Glutamatergic neuron (in vitro differentiated cells): ENCODE measurements at places on chromosomes 6 and 20.

GRCh38 chr6:162713974-162714780 is 13.4 kb downstream of the PRKN start:
- DNase-seq, result no peak

DNA sequence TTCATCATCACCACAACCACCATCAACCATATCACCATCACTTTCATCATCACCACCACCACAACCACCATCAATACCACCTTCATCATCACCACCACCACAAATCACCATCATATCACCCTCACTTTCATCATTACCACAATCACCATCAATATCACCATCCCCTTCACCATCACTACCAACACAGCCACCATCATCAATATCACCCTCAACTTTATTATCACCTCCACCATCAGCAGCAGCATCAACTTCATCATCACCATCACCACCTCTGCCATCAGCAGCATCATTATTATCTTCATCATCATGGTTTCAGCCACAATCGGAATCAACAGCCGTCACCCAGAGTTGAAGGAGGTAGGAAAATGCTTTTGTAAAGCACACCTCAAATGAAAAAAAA is 225.7 kb upstream of the SULF2 start:
- DNase-seq, result no peak

GRCh38 chr6:142746524-142746923 is 198.5 kb downstream of the HIVEP2 start:
- DNase-seq, result peak; percentile 38

- DNase-seq, result no peak
Observed at GRCh38 chr6:90508753-90509152, 78.1 kb downstream of the MAP3K7 start.

- DNase-seq, result no peak
Observed at GRCh38 chr6:135801755-135802465, 49.6 kb upstream of the PDE7B start.

DNA sequence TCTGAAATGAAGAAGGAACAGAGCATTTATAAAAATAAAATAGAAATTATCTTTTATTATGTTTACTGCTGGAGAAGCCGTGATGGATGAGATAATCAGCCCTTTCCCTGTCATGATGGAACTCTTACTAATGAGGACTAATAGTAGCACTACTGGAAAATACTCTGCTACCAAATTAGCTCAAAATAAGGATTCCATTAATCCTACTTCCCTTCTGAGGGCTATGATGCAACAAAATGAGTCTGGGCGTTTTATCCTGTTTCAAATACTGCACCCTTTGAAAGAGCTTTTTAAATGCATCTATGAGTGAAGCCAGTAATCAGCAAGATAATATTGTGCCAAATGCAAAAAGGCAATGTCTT is 59.3 kb upstream of the CARMIL1 start:
- no peak for DNase-seq

- no peak for DNase-seq
Observed at GRCh38 chr6:14661691-14662090, 544.1 kb downstream of the CD83 start.

GRCh38 chr20:483815-484644 is 21.7 kb upstream of the TBC1D20 start:
- no peak for DNase-seq

- DNase-seq, result no peak
Observed at GRCh38 chr20:48648482-48649051, 179.2 kb downstream of the PREX1 start.

DNA sequence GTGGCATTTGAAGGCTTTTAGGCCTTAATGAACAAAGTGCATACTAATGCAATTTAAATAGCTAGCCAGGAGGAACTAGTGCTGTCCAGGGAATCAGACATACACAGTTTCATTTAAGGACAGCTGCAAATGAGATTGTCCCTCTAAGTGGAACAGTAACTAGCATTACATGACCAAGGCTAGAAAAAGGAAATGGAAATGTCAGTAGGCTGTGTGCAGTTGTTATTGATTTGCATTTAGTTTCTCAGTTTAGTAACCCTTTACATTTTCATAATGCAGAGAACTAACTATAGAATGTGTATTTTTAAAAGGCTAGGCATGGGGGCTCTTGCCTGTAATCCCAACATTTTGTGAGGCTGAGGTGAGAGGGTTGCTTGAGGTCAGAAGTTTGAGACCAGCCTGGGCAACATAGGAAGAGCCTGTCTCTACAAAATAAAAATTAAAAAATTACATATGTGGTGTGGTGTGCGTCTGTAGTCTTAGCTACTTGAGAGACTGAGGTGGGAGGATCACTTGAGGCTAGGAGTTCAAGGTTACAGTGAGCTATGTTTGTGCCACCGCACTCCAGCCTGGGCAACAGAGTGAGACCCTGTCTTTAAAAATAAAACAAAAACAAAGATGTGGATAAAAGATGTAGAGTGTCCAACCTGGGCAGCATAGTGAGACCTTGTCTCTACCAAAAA is 468.0 kb downstream of the UTRN start:
- DNase-seq, result no peak

- DNase-seq, result no peak
Observed at GRCh38 chr20:4329232-4329631, 313.9 kb upstream of the RNF24 start.

- no peak for DNase-seq
Observed at GRCh38 chr6:37372116-37372515, 18.3 kb downstream of the RNF8 start.

DNA sequence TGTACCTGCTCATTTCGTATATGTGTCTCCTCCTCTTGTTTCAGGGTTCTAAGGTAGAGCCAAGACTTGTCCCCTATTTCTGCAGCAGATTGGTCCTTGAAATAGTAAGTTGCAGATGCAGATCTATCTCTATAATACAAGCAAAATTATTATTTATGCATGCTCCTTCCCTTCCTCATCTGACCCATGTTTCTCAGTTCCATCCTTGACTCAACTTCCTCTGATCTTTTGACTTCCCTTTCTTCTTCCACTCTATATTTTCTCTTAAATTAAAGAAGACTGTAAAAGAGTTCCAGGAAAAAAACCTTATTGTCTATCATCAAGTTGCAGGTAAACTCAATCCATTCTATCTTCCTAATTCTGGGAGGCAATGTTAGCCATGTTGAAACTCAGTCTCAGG is 23.7 kb downstream of the PLA2G7 start:
- DNase-seq, result no peak

GRCh38 chr20:46546936-46547335 is 3.5 kb downstream of the OCSTAMP start:
- no peak for DNase-seq

- DNase-seq, result no peak
Observed at GRCh38 chr6:116382587-116382986, 11.8 kb downstream of the DSE start.

- DNase-seq, result no peak
Observed at GRCh38 chr6:28105245-28105639, 19.2 kb upstream of the ZSCAN16 start.

GRCh38 chr20:64242003-64242796 is 13.3 kb upstream of the PCMTD2 start:
- DNase-seq, result no peak

- no peak for DNase-seq
Observed at GRCh38 chr20:54088430-54088829, 18.0 kb upstream of the BCAS1 start.

DNA sequence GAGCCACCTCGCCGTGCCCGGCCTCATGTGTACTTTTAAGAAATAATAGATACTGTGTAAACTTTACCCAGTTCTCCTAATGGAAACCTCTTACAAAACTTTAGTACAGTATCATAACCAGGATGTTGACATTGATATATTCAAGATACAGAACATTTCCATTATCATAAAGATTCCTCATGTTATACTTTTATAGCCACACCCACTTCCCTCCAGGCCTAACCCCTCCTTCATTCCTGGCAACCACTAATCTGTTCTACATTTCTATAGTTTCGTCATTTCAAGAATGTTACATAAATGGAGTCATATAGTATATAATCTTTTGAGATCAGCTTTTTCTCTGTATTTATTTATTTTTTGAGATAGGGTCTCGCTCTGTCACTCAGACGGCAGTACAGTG is 52.6 kb upstream of the SALL4 start:
- DNase-seq, result no peak

GRCh38 chr6:71737953-71738352 is 148.4 kb upstream of the RIMS1 start:
- DNase-seq, result no peak

- DNase-seq, result no peak
Observed at GRCh38 chr20:64058536-64058935, 4.5 kb upstream of the TCEA2 start.

- DNase-seq, result no peak
Observed at GRCh38 chr6:2081155-2082138, 164.0 kb downstream of the GMDS start.

- peak; percentile 43 for DNase-seq
Observed at GRCh38 chr20:41617059-41617901, 897 bp downstream of the CHD6 start.

DNA sequence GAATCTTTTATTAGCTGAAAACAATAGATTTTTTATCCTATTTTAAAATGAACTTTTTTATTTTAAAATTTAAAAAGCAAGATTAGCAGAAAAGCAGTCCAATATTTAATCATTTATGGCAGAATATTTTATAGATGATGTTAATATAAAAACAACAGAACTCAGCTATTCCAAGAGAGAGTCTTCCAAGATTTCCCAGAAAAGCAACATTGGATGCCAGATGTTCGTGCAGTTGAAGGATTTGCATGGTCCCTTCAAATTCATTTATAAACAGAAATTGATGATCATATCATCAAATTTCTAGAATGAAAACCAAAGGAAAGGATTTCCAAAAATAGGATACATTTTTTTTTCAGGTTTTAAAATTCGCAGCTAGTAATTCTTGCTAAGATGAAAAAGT is 25.4 kb upstream of the CNKSR3 start:
- no peak for DNase-seq

DNA sequence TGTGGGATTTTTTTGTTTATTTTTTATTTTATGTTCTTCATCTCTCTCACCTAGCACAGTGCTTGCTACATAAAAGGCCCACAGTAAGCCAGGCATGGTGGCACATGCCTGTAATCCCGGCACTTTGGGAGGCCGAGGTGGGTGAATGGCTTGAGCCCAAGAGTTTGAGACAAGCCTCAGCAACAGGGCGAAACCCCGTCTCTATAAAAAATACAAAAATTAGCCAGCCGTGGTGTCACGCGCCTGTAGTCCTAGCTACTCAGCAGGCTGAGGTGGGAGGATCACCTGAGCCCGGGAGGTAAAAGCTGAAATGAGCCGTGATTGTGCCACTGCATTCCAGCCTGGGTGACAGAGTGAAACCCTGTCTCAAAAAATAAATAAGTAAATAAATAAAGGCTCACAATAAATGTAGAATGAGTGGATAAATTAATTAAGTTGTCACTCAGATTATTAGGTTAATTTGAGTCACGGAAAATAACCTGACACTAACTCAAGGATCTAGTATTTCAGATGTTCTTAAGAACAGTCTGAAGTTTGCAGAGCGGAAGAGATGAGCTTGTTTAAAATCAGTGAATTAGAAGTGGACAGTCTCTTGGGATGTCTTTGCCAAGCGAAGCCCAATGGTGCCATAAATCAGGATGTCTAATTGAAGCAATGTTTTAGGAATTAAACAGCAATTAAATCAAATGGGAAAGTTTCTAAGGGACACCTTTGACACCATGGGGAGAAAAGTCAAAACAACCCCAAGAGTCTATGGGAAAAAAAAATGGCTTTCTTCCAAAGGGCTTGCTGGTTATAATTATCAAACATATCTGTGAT is 214.4 kb downstream of the ZNF217 start:
- DNase-seq, result no peak

DNA sequence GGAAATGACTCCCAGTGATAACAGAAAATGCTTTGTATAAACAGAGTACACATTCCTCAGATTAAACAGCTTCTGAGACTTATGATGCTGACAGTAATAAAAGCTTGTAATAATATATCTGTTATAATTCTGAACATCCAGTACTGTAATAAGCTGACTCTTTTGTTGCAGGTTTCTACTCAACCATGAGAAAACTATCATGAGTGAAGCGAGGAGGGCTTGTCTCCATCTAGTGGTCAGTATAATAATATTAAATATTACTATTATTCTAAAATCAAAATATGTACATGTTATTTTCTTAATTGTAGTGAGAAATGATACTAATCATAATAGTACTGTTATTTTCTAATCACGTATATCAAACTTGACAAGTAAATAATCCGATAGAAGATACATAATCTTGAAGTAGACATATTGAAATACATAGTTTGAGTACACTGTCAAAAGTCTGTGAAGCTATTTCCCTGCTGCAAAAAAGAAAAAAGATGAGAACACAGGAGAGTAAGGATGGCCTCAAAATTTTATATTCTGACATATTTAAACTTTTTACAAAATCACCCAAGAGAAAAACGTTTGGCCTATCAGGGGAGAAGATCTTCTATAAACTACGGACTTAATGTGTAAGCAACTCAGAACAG is 183.1 kb downstream of the MOXD1 start:
- DNase-seq, result no peak

DNA sequence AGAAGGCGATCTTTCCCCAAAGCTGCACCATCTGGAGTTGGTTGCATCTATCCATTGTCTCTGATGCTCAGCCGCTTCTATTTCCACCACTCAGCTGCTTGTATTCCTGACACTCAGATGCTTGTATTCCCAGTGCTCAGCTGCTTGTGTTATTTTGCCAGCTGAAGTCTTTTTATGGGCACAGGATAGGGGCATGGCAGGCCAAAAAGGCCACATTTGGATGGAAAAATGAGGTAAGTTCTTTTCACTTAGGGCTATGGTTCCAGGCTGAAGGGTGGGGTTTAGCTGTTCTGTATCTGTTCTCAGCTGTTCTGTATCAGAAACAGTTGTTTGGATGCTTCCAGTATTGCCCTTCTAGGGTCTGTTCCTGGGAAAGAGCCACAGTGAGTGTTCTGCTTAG is 944.9 kb downstream of the QKI start:
- DNase-seq, result no peak

GRCh38 chr20:6519556-6519955 is 247.9 kb upstream of the BMP2 start:
- no peak for DNase-seq

DNA sequence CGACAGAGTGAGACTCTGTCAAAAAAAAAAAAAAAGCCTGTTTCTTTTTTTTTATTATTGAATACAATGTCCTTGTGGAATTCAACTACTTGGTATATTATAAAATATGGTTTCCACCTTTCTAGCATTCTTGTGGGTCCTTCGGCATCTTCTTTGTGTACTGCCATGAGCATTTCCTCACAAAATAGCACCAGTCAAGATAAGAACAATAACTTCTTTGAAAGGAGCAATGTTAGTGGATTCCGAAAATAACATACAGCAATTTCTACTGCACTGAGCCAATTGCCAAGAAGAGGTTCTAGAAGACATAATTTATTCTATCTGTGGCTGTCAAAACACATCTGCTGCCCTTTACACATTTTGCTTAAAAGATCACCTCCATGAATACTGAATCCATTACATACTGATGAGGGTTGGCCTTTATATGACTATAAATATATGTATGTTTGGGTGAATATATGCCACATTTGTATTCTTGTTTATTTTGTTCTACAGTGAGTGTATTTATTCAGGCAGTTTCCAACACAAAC is 19.1 kb upstream of the SPTLC3 start:
- no peak for DNase-seq

- DNase-seq, result peak; percentile 93
Observed at GRCh38 chr6:170584181-170584953, at the start of gene PDCD2. Gene PDCD2 (minus strand): TSS chr6:170584637. CDS start chr6:170584581, 56 bp downstream.

- no peak for DNase-seq
Observed at GRCh38 chr6:20630136-20630535, 95.9 kb downstream of the CDKAL1 start.

GRCh38 chr6:15268137-15268908 is 22.5 kb downstream of the JARID2 start:
- DNase-seq, result no peak

GRCh38 chr6:167093922-167094432 is 28.9 kb upstream of the CCR6 start:
- no peak for DNase-seq
